ENCODE measurements at places on chromosomes 1 and 21. TPM values are rescaled to one million over a fixed set of nuclear protein-coding genes. Genes with fewer than 3 reads are reported as not detected.

- peak; percentile 29 for DNase-seq
Observed at GRCh38 chr1:27074175-27074780, 61.6 kb upstream of the TENT5B start.

- DNase-seq, result peak; percentile 52
Observed at GRCh38 chr1:21216835-21217811, 40.4 kb upstream of the EIF4G3 start.

Gene ILDR2
- 5.9 TPM for total RNA-seq

GRCh38 chr1:201505503-201505890, 1.4 kb downstream of the CSRP1 start:
- DNase-seq, result no peak
